Endothelial cell (in vitro differentiated cells): ENCODE measurements at places on chromosomes 3 and 15. TPM values are rescaled to one million over a fixed set of nuclear protein-coding genes. Genes with fewer than 3 reads are reported as not detected.

GRCh38 chr3:52535411-52536111, 844 bp upstream of the UQCC5 start:
- H3K27me3 ChIP-seq, result peaks cover 30% of the 10 kb centered on the region
- H3K27ac ChIP-seq, result peak overlapping the region; percentile 67
- peak; percentile 4 for DNase-seq
- peaks cover 21% of the 10 kb centered on the region for H3K36me3 ChIP-seq
- peaks cover 29% of the 10 kb centered on the region for H3K4me1 ChIP-seq

DNA sequence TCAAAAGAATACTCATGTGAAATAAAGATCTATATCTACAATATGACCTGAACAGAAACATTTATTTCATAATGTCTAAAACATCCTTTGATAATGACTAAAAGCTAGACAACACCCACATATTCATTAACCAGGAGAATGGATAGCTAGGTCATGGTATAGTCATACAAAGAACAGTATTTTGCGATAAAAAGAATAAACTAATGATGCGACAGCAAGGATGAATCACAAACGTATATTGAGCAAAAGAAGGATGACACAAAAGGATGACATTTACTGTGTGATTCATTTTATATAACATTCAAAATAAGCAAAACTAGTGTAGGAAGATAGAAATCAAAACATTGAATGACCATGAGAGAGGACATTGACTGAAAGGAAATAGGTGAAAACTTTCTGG, 1233.1 kb downstream of the OTOL1 start:
- no peak overlapping the region for H3K4me3 ChIP-seq
- peaks cover 1% of the 10 kb centered on the region for H3K27me3 ChIP-seq
- no peaks in the 10 kb centered on the region for H3K4me1 ChIP-seq
- H3K27ac ChIP-seq, result no peak overlapping the region

- peaks cover 7% of the 10 kb centered on the region for H3K36me3 ChIP-seq
- peaks cover 2% of the 10 kb centered on the region for H3K27me3 ChIP-seq
- peak; percentile 33 for DNase-seq
- peaks cover 25% of the 10 kb centered on the region for H3K4me1 ChIP-seq
- H3K27ac ChIP-seq, result no peak overlapping the region
These were observed 20.5 kb downstream of the CCR9 start for GRCh38 chr3:45906681-45907407.

The FSIP1 gene
- 0.41 TPM for total RNA-seq

The DUOXA2 gene
- not detected for total RNA-seq

- no peak for DNase-seq
- H3K4me3 ChIP-seq, result no peak overlapping the region
- peaks cover 7% of the 10 kb centered on the region for H3K4me1 ChIP-seq
These were observed 9.6 kb downstream of the NIPA1 start for GRCh38 chr15:22796079-22796478.
